ENCODE measurements at places on chromosomes 16 and 17.

DNA sequence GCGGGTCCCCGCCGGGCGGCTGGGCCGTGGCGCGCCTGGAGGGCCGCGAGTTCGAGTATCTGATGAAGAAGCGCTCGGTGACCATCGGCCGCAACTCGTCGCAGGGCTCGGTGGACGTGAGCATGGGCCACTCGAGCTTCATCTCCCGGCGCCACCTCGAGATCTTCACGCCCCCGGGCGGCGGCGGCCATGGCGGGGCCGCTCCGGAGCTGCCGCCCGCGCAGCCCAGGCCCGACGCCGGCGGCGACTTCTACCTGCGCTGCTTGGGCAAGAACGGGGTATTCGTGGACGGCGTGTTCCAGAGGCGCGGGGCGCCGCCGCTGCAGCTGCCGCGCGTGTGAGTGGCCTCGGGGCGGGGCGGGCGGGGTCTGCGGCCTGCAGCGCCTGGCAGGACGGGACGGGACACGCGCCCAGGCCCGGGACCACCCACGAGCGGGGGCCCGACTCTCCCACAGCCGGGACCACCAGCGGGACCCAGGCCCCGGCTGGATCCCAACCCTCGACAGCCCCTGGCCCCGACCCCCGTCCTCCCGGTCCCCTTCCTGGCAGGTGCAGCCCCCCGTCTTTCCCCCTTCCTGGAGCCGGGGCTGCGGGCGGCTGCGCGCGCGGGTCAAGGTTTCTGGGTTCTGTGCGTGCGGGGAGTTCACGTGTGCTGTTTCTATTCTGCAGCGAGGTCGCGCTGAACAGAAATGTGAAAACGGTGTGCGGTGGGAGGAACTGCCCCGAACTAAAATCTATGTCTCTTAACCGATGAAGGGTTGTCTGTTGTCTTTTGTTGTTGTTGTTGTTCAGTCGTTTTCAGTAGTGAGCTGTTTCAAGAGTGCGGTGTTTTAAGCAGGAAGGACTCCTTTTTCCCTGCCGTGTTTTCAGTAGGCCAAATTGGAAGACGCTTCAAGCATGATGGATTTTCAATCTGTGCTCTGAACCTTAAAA, 705 bp downstream of the FOXK2 start:
- peak; percentile 68 for DNase-seq

DNA sequence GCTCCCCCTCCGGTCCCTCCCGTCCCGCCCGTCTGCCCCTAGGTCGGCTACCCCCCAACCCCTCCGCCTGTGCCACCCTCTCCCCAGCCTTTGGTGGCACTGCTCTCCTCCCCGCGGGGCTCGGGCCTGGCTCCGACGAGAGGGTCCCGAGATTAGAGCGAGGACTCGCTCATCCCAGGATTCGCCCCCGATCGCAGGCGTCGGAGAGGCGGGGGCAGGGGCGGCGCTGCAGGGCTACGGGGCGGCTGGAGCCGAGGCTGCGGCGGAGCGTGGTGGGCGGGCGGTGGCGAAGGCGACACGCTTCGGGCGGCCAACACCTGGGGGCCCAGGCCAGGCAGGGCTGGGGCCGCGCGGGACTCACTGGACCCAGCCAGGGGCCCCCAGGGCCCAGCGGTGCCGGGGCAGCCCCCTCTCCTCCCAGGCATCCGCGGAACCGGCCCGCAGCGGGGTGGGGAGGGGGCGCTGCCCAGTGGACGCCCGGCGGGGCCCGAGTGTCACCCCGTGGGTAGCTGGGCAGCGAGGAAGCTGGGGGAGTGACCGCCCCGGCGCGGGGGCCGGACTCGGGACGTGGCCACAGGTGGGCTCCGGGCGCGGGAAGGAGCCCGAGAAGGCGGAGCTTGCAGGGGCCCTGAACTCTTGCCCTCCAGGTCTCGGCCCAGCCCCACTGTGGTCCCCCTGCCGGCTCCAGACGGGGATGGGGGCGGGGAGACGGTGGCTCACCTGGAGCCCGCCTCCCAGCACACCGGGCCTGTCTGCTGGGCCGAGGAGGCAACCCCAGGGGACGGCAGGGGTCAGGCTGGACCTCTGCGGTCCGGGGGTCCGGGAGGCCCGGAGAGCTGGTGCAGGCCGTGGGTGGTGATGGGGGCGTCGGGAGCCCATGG, 1.5 kb downstream of the MGAT5B start:
- DNase-seq: no peak

DNA sequence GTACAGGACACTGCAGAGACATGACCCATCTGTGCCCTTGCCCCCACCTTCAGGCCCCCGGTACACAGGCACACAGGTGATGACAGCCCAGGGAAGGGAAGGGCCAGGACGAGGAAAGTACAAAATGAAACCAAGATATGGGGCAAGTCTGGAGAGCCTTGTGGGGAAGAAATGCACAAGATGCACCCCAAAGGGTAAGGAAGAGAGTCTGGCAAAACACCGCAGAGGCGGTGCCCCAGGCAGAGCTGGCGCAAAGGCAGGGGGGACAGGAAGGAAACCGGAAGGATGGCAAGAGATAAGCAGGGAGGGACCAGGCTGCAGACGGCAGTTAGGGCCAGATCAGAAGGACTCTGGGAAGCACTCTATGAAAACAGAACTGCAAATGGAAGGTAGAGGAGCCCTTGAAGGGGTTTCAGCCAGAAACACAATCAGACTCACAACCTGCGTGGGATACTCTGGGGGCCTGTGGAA, 81.4 kb downstream of the SLC39A11 start:
- no peak for DNase-seq

- DNase-seq: no peak
These were observed 5.0 kb downstream of the GRB2 start for GRCh38 chr17:75400326-75400939.

GRCh38 chr16:69469807-69470561, 45.6 kb downstream of the CYB5B start:
- peak; percentile 41 for DNase-seq

DNA sequence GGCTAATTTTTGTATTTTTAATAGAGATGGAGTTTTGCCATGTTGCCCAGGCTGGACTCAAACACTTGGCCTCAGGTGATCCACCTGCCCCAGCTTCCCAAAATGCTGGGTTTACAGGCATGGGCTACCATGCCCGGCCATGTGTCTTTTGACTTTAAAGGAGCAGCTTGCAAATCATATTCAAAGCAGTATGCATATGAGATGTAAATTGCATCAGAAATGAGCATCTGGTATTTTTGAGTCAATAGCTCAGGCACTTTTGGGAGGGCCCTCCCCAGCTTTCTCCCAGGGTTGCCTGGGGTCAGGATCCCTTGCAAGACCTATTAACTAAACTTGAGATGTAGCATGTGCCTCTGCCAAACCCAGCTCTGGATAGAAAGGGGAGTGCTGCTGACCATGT, 21.5 kb downstream of the EPOP start:
- no peak for DNase-seq

- DNase-seq: no peak
These were observed 42.1 kb upstream of the ADCY7 start for GRCh38 chr16:50224286-50224685.

DNA sequence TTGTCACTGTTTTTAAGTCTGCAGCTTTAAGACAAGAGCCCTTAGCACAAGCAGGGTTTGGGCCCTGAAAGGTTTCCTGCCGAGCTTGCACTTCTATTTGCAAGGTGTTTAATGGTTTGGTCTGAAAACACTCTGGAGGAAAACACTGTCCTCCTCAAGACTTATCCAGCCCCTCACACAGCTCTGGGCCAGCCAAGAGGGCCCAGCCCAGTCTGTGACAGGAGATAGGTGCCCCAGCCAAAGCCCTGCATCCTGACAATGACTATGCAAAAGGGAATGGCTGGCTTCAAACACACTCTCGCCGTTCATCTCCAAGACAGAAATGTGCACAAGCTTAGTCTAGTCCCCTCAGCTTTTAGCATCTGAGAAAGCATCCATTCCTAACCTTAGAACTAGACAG, 26.9 kb downstream of the MPG start:
- DNase-seq: no peak

DNA sequence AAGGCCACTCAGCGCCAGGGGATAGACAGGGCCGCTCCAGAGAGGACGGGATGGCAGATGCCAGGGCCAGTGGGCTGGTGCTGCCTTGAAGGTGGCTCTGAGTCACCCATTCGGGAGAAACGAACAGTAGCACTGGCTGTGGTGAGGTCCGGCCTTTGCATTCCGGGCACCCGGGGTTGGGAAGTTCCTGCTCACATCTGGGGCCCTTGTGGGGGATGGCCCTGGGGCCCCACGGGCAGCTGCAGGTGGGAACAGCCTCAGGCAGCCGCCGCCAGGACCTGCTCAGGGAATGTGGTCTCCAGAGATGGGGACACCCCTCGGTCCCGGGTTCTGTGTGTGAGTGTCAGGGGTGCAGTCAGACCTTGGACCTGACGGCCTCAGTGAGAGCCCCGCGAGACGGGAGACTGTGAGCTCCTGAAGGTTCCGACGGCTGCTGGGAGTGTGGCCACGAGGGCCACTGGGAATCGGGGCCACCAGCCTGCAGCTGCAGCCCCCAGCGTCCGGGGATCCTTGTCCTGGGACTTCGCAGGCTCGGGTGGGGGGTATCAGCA, 1.4 kb downstream of the CBFA2T3 start:
- peak; percentile 44 for DNase-seq

- no peak for DNase-seq
These were observed 497.0 kb upstream of the HSBP1 start for GRCh38 chr16:83310816-83311215.

- no peak for DNase-seq
These were observed 485.1 kb downstream of the XYLT1 start for GRCh38 chr16:16985707-16986106.

- no peak for DNase-seq
These were observed 2.3 kb downstream of the FDXR start for GRCh38 chr17:74870512-74870911.

GRCh38 chr17:28878981-28879380, 18.6 kb downstream of the FLOT2 start:
- peak; percentile 63 for DNase-seq

- no peak for DNase-seq
These were observed 30.1 kb upstream of the MTSS2 start for GRCh38 chr16:70715860-70716357.

- no peak for DNase-seq
These were observed 231.4 kb downstream of the IRX3 start for GRCh38 chr16:54055191-54055590.

- no peak for DNase-seq
These were observed 90.5 kb downstream of the SEC14L1 start for GRCh38 chr17:77231076-77231871.

GRCh38 chr17:7922845-7923628, 6.6 kb downstream of the KCNAB3 start:
- peak; percentile 86 for DNase-seq

DNA sequence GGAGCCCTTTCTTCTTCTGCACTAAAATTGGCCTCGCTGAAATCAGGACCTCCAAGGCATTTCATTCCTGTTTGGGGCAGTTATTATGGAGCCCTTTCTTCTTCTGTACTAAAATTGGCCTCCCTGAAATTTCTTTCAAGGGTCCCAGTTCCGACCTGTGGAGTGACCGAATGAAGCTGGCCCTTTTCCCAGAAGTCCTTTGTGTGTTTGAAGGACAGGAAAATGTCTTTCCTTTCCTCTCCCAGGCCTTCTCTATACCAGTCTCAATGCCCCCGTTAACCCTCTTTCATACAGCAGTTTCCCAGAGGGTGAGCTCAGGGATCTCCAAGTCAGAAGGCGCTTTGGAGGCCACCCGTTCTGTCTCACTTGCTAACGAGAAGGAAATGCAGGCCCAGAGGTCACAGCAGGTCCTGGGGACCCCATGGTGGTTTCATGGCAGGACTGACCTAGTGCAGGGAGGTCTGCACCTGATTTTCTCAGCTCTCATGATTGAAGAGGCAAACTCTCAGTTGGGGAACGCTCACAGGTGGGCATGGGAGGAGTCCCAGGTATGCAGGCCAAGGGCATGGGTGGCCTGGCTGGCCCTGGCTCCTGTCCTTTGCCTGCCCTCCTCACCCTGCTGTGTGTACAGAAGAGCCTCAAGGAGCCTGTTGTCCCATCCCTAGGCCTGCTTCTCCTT, 37.1 kb upstream of the DOC2B start:
- no peak for DNase-seq

GRCh38 chr17:49486012-49486641, 9.0 kb upstream of the NGFR start:
- DNase-seq: no peak

- no peak for DNase-seq
These were observed 189.1 kb downstream of the SALL1 start for GRCh38 chr16:50961952-50962351.

GRCh38 chr17:79361873-79362771, 248.7 kb downstream of the RBFOX3 start:
- no peak for DNase-seq

GRCh38 chr16:85902366-85903155, 3.6 kb downstream of the IRF8 start:
- peak; percentile 85 for DNase-seq

DNA sequence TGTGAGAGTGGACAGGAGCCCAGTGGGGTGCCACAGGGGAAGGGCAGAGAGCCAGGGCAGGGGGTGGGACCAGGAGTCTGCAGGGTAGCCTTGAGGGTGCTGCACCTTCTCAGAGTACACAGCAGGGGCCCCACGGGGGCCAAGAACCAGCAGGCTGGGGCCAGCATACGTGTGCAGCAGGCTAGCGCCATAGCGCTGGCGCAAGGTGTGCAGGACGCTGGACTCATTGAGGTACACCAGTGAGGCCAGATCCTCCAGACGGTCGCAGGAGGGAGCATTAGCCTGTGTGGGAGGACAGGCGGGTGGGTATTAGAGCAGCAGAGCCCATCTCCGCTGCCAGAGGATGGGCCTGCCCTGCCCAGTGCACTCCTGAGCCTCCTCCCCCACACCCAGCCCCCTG, 58.8 kb downstream of the MYO18A start:
- DNase-seq: no peak

- DNase-seq: peak; percentile 25
These were observed 5.6 kb downstream of the SF3B3 start for GRCh38 chr16:70529051-70529777.

DNA sequence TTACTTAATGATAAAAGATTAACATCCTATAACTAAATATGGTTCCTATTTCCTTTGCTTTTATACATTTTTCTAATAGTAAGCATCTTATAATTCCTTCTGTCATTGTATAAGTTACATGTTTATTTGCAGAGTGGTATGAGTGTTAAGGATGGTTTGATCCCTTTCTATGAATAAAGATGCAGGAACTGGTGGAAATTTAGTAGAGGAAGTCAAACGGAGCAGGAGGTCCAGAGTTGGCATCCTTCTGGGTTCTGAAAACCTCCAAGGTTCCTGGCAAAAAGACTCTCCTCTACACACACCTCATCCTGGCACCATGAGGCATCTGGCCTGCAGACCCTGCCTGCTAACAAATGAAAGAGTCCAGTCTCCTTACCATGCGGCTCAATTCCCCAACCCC, 296.8 kb downstream of the SOX9 start:
- DNase-seq: no peak

GRCh38 chr16:80277182-80277581, 263.6 kb upstream of the DYNLRB2 start:
- DNase-seq: no peak

GRCh38 chr16:72458035-72458434, 286.1 kb upstream of the PMFBP1 start:
- no peak for DNase-seq

Measured in GM13977 (cell line).